GM12865 (cell line): ENCODE measurements at places on chromosomes 3 and 15.

GRCh38 chr3:34359064-34359463 is 560.6 kb downstream of the PDCD6IP start:
- DNase-seq = no peak

GRCh38 chr15:95995375-95996168 is 334.9 kb upstream of the NR2F2 start:
- DNase-seq = no peak

DNA sequence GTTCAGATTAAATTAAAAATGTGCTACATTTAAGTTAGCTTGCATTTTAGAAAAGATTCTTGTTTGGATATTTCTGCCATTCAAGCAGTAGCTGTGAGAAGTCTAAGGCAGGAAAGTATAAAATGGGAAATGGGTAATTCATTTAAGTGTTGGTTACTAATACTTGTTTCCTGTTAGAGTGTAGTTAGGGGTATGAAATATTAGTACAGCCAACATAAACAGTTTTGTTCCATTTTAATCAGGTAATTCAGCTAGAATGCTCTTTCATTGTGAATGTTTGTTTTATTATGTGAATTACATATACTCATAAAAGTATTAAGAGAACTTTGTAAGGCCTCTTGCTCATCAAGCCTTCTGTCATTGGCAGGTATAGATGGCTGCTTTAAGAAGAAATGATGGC is 19.9 kb downstream of the TATDN2 start:
- DNase-seq = no peak

DNA sequence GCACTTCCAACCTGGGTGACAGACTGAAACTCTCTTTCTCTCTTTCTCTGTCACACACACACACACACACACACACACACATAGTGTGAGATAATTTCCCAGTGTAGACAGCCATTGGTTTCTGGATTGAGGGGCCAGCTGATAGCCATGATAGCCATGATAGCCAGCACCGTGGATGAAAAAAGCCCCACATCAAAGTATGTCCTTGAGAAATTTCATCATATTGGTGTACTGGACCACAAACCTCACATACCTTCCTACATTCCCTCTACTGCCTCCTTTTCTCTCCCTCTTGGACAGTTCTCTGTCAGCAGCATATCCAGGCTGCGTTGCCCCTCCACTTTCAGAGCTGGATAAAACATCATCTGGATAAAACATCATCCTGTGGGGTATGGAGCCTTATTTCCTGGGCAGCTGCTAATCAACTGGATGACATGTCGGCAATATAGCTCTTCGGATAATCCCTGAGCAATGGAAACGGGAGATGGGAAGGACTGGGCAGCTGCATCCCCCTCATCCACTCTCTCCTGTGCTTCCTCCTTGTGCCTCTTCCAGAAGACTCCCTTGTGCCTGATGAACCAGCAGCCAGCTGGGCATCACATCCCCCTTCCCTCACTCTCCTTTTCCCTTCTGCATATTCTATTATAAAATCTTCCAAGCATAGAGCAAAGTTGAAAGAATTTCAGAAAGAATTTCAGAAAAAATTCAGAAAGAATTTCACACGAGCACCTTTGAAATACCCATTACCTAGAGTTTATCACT is 39.3 kb downstream of the GRK7 start:
- DNase-seq = no peak

DNA sequence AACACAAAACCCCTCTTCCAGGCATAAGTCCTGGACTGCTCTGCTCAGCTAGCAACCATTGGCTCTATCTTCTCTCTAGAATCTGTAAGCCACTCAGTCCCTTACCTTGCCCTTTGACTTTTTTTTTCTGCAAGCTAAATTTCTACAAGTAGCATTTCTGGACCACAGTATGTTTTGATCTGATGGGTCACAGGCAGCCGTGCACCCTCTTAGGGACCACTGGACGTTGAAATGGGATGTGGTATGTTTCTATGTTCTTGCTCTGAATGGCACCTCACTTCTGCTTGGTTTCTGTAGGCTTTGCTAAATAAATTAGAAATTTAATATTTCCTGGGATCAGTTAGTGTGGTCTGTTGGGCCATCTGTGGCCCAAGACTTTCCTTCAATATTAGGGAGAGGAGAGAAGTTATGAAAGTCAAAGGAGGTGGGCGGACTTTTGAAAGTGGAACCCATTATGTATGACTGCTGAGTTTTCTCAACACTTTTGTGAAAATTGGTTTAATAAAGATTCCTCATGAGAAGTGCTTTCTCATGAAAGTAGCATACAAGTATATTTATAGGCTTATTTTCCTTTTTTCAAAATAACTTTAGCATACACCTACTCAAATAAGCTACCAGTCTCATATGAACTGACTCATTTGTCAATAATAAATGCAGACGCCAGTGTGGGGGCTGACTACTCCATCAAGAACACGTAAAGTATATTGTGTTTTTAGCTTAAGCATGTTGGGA is 18.4 kb upstream of the TIPARP start:
- no peak for DNase-seq

DNA sequence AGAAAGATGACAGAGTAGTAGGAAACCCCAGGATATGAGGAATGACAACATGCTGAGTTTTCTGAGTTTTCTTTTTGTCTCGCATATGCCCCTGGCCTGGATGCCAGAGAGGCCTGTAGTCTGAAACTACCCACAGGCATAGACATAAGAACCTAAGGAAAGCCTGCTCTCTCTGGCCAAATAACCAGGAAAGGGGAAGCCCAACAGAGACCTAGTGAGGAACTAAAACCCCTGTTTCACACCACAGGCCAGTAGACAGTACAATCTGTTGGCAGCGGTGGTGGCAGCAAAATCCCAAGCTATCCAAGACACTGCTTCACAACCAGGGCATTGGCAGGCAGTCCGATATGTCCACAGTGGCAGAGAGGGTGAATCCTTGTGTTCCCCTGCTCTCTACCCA is 55.0 kb upstream of the DCP1A start:
- DNase-seq = no peak

- DNase-seq = no peak
Observed at GRCh38 chr3:188819939-188820338, 351.8 kb upstream of the TPRG1 start.

DNA sequence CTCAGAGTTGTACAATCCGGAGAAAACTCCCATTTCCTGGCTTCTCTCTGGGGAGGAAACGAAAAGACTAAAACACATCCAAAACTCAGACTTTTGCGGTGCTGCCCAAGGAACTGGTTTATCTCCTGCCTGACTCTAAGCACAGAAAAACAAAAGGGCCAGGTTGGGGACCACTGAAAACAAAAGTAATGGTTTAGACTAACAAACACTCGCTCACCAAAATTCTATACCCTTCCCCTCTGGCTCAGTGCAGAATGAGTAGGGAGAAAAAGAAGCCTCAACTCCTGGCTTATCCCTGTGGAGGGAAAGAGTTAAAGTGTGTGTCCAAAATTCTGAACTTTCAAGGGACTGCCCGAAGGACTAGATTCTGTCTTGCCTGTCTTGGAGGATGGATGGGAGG is 173.6 kb downstream of the FGF12 start:
- DNase-seq = no peak

- DNase-seq = peak; percentile 57
Observed at GRCh38 chr3:61371123-61371522, 119.9 kb upstream of the FHIT start.

GRCh38 chr15:67520321-67521028 is 456 bp upstream of the C15orf61 start:
- no peak for DNase-seq

DNA sequence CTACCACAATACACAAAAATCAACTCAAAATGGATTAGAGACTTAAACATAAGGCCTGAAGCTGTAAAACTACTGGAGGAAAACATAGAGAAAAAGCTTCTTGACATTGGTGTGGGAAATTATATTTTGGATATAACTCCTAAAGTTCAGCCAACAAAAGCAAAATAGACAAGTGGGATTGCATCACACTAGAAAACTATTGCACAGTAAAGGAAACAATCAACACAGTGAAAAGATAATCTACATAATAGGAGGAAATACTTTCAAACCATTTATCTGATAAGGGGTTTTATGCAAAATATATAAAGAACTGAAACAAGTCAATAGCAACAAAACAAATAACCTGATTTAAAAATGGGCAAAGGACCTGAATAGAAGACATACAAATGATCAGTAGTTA is 37.6 kb upstream of the TP63 start:
- DNase-seq = no peak

DNA sequence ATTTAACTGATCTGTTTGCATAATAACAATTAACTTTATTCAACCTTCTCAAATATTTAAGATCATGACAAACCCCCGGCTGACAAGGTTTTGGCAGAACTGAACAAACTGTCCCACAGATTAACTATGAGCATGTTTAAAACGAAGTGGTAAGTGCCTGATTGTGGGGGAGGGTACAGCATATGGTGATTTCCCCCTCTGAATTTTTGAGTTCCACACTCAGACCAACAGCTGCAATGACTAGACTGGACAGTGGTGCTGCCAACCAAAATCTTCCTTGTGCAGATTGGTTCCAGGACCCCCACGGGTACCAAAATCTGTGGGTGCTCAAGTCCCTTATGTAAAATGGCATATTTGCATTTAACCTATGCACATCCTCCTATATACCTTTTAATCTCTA is 449.5 kb downstream of the SHQ1 start:
- DNase-seq = no peak
